Activated T-helper 1 cell treated with anti-CD3 and anti-CD28 coated beads, Interleukin-2, amount 50 U/mL, for 16 hours (primary cell): ENCODE measurements at places on chromosomes 7 and 10.

DNA sequence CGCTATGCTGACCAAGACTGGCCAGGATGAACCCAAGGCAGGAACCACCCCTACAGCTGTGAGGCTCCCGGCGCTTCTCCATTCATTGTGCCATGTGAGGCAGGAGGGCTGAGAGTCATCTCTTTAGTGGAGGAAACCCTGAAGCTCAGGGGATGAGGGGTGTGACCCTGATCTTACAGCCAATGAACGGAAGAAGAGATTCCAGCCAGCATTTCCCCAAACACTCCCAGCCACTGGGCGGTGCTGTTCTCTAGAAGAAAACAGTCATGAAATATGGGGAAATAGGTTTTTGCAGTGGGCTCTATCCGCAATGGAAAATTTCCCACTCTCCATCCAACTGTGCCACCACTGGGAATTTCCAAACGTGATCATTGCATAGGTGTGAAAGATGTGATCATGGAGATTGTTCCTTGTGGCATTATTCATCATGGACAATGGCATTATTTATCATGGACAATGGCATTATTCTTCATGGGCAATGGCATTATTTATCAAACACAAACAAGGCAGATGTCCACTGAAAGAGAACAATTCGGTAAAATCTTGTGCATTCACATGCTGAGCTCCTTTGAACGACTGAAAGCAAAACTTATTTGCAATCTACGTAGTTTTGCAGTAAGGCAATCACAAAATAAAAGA lies 14.0 kb upstream of the SLC18A2 start:
- DNase-seq = no peak

DNA sequence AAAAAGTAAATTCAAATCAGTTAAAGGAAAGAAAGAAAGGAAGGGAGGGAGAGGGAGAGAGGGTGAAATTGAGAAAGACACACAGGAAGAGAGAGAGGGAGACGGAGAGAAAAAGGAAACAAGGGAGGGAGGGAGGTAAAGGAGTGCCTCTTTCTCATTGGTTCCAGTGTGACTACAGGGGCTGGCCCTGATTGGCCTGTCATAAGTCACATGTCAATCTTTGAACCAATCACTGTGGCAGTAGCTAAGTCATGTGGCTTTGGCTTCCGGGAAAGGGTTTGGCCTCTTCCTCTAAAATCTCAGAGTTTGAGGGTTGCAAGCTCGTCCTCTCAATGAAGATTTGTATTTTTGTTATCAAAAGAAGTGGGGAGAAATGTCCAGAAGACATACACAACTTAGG lies 150.2 kb downstream of the RAB11FIP2 start:
- DNase-seq = no peak

- no peak for DNase-seq
Measured at GRCh38 chr7:38181111-38181510, 3.1 kb downstream of the STARD3NL start.

GRCh38 chr7:30612658-30613265 lies 18.1 kb downstream of the GARS1 start:
- DNase-seq = no peak

DNA sequence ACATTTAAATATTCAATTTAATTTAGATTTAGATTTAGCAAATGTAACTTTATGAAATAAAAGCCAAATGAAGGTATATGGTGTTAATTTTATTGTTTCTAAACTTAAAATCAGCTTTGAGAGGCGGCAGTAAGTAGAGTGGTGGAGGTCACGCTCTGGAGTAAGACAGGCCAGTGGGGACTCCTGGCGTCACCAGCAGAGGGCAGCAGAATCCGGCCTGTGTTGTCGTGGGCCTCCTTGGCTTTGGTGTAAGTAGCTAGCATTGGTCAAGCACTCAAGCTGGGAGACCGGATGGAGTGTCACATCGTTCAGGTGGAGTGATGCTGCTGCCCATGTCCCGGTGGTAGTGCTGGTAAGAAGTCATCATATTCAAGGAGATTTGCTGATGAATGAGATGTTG lies 98.7 kb upstream of the DNAJB6 start:
- no peak for DNase-seq

DNA sequence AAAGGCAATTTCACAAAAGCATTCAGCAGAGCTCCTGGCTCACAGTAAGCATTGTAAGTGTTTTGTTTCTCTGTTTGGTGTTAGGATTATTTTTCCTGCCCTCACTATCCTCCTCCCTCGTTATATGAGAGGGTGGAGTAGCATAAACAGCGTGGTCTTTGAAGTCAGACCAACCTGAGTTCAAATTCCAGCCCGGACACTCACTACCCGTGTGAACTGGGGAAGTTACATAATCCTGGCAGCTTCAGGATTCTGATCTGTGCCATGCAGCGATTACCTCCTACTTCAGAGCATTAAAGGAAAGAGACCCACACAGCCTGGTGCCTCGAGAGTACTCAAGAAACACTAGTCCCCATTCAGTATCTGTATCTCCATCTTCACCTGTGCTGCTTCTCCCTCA lies 386.5 kb downstream of the INHBA start:
- DNase-seq = no peak

GRCh38 chr7:31253532-31253931 lies 87.0 kb downstream of the NEUROD6 start:
- no peak for DNase-seq

- DNase-seq = no peak
Measured at GRCh38 chr7:94374721-94375566, 19.8 kb upstream of the COL1A2 start.

- no peak for DNase-seq
Measured at GRCh38 chr10:129448539-129448938, 18.5 kb upstream of the MGMT start.

- DNase-seq = no peak
Measured at GRCh38 chr10:99394256-99394655, 36.2 kb downstream of the GOT1 start.

- DNase-seq = no peak
Measured at GRCh38 chr7:128427289-128427891, 17.6 kb upstream of the IMPDH1 start.

GRCh38 chr10:24041034-24041433 lies 167.9 kb upstream of the KIAA1217 start:
- no peak for DNase-seq

GRCh38 chr10:6482737-6483357 lies 97.2 kb downstream of the PRKCQ start:
- DNase-seq = no peak

DNA sequence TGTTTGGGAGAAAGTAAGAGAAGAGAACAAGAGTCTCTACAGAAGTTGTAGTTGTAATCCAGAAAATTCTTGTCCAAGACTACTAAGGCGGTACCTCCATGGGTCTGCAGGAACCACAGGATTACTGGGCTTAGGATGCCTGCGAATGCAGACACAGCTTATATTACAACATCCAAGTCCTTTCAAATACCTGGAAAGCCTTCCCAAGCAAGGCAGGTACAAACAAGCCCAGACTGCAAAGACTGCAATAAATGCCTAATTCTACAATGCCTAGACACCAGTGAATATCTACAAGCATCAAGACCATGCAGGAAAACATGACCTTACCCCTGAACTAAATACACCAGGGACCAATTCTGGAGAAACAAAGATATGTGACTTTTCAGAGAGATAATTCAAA lies 178.2 kb downstream of the ARL4A start:
- no peak for DNase-seq
